Fibroblast of skin of left biceps (primary cell): ENCODE measurements at places on chromosomes 11 and 22.

DNA sequence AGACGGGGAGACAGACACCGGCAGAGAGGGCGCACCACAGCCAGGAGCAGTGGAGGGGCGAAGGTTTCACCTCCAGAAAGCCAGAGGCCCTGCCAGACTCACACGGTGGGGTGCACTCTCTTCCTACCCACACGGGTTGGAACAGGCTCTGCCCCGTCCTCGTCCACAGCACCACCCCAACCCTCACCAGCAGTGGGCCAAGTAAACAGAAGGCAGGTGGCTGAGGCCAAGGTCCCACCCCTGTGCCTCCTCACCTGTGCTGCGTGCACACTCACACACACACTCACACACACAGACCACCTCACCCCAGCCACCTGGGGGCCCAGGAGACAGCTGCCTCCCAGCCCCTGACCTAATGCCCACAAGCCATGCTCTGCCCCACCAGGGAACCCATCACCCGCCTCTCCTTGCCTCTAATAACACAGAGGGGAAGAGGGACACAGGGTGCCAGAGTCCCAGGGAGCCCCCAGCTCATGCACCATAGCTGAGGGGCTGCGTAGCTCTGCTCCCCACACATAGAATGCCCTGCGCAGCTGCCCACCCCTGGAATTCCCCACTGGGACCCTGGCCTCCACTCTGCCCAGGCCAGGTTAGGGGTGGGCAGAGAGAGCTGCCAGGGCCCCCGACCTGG lies 3.1 kb downstream of the CYB5R3 start:
- no peak for DNase-seq

DNA sequence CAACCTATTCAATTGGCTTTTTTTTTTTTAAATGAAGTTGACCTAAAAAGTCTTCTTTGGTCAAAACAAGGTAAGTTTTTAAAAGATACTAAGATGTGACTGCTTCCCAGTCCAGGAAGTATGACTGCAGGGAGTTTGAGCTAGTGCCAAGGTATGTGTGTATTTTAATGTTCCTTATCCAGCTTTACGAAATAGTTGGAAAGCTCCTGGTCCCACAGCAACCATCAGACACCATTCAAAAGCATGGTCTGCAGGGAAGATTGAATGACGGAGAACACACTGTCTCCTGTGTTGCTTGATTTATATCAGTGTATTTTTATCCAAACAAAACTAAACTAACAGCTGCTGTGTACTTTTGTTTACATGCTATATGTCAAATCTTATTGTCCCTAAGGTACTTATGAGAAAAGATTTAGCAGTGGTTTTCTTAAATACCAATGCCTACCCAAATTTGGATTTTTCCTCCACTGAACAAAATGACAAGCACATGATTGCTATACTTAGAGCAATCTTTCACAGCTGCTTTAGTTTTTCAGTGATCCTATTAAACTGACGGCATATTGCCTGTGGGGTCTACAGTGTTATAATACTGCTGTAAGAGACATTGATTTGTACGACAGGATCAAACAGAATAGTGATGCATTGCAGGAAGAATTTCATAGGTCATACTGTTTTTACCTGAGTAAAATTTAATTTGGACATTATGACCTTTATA lies 122.9 kb downstream of the DCDC1 start:
- no peak for DNase-seq

GRCh38 chr11:40139066-40139465 lies 1320.4 kb downstream of the LRRC4C start:
- no peak for DNase-seq

DNA sequence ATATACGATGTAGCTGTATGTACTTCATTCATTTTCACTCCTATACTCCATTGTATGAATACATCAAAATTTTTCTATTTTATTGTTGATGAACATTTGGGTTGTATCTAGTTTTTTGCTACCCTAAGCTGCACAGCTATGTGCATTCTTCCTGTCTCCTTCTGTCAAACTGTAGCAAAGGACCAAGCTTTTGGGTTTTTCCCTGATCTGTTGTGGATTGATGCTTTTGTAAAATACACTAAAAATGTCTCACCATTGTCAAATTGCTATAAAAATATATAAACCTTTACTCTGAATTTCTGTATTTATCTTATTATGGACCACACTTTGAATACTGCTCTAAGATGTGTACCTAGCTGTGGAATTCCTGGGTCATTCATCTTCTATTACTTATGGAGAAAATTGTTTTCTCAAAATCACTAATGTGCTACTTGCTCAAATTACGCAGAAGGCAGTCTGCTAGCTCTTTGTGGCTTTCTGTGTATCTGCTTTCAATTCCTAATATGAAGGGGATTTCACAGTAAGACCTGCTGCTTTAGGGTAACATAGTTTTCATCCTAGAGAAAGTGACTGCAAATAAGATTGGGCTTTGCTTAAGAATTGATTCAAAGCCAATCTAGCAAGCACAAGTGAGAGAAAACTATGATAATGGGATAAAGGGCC lies 123.4 kb downstream of the CYP2R1 start:
- DNase-seq, result no peak

DNA sequence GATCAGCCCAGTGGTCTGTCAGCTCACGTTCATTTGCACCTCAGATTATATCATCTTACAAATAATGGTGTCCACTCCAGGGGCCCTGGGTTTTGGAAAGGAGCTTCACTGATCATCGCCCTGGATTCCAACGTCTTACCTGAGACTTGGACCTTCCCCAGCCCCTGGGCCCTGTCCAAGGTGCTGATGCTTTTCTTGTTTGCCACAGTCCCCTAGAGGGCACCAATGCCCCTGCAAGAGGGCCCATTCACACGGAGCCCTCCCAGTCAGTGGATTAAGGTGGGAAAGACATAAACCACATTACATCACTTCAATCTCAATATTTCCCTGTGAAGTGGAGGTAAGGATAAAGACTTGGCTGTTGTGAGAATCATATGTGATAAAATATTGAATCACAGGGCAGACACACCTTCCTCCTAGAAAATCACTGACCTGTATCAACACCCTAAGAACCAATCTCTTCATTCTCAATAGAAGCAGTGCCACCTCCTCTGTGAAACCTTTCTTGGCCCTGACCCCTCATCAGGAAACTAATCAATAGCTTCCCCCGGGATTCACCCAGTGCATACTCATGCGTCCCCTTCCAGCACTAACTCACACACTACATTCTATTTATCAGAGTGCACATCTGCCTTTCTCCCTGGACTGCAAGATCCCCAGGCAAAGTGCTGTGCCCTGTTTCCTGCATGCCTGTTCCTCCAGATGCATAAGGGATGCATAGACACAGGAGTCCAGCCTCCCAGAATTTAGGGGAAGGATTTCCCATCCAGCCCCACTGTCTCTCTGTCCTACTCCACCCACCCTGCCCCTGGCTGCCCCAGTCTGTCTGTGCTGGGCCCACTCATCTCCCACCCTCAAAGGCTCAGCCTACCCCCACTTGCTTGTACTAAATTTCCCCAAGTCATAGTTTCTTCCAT lies 167.0 kb downstream of the BUD13 start:
- DNase-seq, result no peak

DNA sequence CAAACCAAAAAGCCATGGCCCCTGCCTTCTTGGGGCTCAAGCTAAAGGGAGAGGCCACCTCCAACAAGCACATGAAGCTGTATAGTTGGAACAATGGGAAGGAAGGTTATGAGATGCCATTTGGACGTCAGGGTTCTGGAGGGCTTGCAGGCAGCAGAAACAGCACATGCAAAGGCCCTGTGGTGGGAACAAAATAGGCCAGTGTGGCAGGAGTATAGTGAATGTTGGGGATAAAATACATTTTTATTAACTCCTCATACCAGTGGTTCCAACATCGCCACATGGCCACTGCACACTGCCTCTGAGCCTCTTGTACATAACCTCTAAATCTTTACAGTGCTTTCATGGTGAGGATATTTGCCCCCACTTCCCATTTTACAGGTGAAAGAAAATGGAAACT lies 32.2 kb upstream of the MN1 start:
- DNase-seq, result no peak

- DNase-seq, result no peak
These were observed 47.9 kb upstream of the ADORA2A start for GRCh38 chr22:24379536-24379935.

GRCh38 chr11:1825785-1826451 lies 8.9 kb upstream of the SYT8 start:
- DNase-seq, result no peak

GRCh38 chr11:19818619-19819018 lies 106.0 kb downstream of the NAV2 start:
- DNase-seq, result no peak

GRCh38 chr11:4187055-4187988 lies 92.7 kb downstream of the RRM1 start:
- peak; percentile 66 for DNase-seq

DNA sequence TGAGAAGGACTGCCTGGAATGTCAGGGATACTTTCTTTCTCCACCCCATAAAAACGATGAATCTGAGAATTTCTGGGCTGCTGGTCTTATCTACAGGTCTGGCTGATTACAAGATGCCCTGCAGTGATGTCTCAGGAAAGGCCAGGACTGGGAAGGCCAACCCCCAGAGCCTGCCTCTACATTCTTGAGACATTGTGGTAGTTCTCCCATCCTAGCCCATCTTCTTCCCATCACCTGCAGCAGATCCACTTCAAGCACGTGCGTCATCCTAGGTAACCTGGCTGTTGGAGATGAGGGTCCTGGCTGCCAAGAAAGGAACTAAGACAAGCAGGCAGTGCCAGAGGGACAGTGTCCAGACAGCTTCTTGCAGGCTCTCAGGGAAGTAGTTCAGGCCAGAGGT lies 44.1 kb upstream of the E2F8 start:
- DNase-seq, result no peak

DNA sequence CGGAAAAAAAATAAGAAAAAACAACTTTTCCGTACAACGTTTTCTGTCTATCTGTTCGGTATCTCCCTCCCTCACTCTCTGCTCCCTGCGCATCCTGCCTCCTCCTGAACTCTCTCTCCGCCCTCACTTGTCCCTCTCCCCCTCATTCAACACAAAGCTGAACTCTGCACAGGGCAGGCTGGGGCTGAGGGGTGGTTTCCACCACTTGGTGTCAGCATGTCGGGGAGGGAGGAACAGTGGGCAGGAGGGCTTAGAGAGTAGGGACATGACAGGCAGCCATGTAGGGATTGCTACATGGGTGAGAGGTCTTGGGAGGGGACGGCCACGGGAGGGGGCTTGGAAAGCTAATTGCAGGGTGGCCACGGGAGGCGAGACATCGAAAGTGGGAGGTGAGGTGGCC lies 17.6 kb downstream of the SLC22A12 start:
- DNase-seq, result no peak

DNA sequence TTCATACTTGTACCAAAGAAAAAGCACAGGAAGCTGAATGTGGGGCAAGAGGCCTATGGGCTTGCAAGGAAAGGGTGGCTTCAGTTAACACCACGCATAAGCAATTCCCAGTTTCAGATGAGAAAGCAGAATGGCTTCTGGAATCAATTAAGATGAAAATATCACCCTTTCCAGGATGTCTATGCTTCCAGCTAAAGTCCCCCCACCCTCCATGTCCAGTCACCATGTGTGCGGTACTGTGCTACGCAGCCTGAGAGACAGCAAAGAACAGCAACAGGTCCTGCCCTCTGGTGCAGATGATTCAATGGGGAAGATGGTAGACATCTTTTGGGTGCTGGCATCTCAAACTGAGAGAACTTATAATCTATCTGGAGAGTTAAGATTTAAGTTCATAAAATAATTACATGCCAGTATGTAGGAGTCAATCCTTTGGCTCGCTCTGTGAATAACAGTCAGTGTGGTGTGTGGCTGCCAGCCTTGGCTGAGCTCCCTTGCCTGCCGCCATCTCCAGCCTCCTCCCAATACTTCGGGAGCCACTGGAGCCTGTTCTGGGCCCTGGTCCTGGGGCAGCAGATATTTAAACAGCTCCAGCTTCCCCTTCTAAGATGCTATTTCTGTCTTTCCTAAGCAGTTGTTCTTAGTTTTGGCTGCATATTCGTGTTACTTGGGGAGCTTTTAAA lies 44.5 kb downstream of the ME3 start:
- DNase-seq, result peak; percentile 38

DNA sequence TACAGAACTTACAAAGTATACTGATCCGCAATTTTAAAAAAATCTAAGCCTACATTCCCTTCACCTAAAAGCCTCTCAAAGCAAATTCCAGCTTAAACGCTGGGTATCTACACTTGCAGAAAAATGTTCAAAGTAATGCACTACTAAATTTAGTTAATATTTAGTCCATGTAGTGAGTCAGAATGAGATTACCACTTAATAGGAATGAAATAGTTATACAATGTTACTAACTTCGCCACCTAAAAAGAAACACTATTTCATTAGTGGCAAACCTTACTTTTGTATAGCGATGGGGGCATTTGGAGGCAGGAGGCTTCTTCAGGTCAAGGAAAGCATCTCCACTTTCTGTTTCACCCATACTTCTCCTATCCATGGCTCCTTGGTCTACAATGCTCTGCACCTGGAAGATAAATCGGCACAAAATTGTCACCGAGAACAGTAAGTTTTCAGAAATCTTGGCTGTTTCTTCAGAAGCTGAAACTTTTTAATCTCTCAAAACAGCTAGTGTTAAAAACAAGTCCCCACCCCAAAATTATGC lies 1.2 kb downstream of the EIF4ENIF1 start:
- no peak for DNase-seq

DNA sequence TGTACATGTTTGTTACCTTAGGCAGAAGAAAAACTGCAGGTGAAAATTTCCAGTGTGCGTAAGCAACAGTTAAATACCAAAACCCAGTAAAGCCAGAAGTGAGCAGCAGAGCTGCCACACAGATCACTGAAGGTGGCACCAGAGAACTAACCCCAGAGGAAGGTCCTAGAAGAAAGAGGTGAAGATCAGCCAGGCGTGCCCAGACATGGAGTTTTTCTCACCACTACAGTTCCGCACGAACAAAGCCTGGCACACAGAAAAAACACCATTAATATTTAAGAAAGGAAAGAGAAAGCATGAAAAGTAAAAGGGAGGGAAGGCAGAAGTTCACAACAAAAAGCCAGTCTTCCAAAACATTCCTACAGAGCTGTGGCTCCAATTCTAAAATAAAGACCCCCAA lies 60.7 kb downstream of the STK33 start:
- no peak for DNase-seq

- no peak for DNase-seq
These were observed 27.5 kb upstream of the PLAAT3 start for GRCh38 chr11:63641727-63642126.

DNA sequence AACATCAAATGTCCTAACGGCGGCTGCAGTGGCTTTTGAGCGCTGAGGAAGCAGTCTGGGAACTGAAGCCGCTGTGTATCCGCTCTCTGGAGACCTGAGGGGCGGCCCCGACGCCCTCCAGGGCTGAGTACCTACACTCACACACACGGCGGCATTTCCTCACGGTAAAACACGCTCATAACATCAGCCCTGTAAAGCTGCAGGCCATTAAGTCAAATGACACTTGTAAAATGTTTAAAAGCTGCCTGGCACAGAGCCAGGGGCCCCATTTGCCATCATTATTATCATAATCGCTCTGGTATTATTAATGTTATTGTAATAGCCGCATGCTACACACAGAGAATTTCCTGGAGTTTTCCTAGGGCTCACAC lies 5.1 kb downstream of the CARS1 start:
- DNase-seq, result no peak

DNA sequence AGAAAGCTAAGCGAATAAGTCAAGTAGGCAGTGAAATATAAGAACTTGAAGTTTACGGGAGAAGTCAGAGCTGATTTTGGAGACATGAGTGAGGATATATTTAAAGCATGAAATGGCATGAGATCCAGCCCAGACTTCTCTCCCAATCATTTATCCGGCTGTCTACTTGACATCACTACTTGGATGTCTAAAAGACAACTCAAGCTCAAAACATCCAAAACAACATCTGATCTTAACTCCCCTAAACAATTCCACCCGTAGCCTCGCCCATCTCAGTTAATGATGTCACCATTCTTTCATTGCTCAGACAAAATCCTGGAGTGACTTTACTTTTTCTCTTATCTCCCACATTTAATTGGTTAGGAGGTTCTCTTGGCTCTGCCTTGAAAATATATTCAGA lies 44.5 kb downstream of the WEE1 start:
- peak; percentile 62 for DNase-seq
